ENCODE measurements at places on chromosomes 16 and 17.

- DNase-seq: no peak
Observed at GRCh38 chr16:74667255-74667700, 601 bp upstream of the RFWD3 start.

- DNase-seq: no peak
Observed at GRCh38 chr17:14299280-14300141, 1.4 kb upstream of the HS3ST3B1 start.

DNA sequence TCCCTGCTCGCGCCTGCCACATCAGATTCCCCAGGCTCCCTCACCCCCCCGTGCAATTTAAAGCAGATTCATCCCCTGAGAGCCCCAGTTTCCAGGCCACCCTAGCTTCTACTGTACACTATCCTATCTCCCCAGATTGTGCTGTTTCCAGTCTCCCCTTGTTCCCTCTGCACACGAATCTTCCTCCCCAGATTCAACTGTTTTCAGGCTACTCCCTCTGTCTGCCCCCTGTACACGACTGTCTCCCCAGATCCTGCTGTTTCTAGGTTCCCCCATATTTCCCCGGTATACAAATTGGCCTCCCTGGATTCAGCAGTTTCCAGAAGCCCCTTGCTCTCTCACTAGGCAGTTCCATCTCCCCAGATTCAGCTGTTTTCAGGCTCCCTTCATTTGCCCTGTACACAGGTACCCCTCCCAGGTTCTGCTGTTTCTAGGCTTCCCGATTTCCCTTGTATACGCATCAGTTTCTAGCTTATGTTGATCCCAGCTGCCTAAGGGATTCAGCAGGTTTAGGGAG is 22.9 kb downstream of the COPZ2 start:
- DNase-seq: no peak

GRCh38 chr16:86314402-86315025 is 195.8 kb upstream of the FOXF1 start:
- no peak for DNase-seq

GRCh38 chr17:7130621-7131422 is 16.2 kb upstream of the ASGR2 start:
- no peak for DNase-seq

DNA sequence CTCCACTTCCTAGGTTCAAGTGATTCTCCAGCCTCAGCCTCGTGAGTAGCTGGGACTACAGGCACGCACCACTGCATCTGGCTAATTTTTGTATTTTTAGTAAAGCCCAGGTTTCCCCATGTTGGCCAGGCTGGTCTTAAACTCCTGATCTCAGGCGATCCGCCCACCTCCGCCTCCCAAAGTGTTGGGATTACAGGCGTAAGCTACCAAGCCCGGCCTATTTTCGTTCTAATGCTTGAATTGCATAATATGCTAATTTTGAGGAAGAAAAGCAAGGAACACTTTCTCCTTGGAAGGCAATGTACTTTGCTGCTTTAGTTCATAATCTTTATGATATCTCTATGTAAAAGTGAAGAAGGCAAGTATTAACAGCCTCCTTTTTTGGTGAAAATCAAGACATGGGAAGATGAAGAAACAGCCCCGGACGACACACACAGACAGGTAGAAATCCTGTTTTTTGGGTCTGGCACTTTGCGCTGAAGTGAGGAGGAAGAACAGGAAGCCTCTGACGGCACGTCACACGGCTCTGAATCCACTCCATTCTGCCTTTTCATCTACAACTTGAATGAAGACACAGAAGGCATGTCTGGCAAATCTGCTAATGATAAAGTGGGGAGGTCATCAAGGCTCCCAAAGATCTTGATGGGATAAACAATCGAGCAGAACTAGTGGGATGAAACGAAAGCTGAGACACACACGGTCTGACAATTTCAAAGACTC is 24.9 kb downstream of the VPS53 start:
- no peak for DNase-seq

DNA sequence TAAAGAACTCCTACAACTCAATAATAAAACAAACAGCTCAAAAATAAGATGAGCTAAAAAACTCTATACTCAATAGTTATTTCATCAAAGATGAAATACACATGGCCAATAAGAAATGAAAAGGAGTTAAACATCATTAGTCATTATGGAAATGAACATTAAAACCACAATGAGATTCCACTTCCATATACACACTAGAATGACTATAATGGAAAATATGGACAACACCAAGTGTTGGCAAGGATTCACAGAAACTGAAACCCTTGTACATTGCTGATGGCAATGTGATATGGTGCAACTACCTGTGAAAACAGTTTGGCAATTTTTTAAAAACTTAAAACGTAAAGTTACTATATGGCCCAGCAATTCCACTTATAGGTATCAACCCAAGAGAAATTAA is 91.4 kb downstream of the GRIN2A start:
- DNase-seq: peak; percentile 89

DNA sequence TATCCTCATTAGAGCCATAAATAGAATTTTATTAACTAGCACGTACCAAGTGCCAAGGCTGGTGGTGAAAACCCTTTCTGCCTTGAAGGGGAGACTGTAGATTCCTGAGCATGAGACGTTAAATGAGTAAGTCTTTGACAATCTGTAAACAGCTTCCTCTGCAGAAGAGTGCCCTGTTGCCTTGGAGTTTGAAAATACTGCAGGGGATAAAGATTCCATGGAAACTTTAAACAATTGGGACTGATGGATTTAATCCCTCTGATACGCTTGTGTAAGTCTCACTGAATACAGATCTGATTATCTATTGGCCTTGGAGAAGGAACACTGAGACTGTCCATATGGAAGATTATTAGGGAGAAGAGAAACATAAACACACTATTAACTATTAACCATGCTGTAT is 1053.4 kb upstream of the RBFOX1 start:
- DNase-seq: no peak

- no peak for DNase-seq
Observed at GRCh38 chr16:82657786-82658185, 31.0 kb downstream of the CDH13 start.

DNA sequence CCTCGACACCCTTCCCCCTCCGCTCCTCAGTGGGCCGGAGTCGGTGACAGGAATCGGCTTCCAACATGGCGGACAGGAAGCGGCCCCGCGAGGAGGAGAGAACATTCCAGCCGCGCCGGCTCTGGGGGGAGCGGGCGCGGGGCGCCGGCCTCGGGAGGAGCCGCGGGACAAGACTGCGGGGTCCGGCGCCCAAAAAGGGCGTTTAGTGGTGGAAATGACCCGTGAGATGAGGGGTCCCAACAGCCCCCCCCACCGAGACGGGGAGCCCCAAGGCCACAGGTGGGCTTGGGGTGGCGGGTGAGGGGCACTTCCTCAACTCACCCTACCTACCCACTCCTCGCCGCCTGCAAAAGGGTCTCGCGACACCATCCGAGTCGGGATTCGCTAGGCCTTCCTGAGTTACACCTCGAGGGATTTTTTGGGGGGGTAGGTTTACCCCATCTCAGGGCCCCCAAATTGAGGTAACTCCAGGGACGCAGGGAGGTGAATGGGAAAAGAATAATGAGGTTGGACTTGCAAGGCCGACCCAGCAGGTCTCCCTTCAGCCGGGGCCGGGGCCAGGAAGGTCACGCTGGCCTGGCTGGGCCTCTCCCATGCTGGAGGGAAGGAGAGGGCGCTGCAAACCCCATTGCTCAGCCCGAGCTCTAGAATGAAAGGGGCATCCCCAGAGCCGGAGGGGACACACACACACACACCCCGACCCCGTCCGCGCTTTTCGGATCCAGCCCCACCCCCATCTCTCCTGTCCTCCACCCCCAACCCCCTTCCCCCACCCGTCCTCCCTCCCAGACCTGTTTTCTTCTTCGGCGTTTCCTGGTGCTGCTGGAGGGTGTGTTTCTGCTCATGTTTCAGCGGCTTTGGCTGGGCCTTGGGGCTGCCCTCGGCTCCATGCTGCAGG is 707 bp downstream of the NUFIP2 start:
- no peak for DNase-seq

GRCh38 chr16:17350207-17350606 is 120.6 kb downstream of the XYLT1 start:
- no peak for DNase-seq

DNA sequence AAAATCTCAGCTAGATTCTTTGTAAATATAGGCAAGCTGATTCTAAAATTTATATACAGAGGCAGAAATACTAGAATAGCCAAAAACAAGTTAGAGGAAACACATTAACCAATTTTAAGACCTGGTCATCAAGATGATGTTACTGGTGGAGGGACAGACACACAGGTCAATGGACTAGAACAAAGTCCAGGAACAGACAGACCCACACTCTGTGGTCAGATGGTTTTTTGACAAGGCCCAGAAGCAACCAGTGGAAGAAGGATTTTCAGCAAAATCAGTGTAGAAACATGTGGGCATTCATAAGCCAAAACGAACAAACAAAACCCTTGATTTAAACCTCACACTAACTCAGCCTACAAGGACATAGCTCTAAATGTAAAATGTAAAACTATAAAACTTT is 99.7 kb upstream of the METRNL start:
- no peak for DNase-seq
